Left ventricle myocardium inferior (tissue), 1 donor: ENCODE measurements at places on chromosomes 4 and X. TPM values are rescaled to one million over a fixed set of nuclear protein-coding genes. Genes with fewer than 3 reads are reported as not detected.

GRCh38 chr4:73662709-73663546, 42.7 kb upstream of the RASSF6 start:
- DNase-seq, result no peak

DNA sequence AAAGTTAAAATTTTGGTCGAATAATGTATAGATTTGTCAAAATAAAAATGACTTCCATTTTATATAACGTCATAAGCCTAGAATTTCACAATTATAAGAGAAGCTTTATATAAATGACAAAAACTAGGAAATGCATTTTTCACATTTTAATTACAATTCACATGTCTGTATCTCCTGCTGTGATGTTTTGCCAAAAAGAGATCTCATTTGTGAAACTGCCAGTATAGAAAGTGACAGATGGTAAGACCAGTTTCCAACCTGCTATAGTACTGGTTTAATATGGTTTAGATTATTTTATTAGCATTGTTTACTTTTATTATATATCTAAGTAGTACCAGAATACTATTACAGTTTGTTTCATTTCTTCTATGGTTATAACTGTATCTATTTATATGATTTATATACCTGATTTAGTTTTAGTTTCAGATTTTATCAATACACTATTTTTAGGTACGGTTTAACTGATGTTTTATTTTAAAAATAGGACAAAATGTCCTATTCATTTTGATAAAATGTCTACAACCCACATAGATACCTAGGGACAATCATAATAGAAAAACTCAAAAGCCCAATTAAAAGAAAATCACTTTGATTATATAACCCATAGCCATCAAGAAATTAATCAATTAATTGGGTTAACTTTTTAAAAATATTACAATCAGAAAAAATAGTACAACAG, 5.4 kb upstream of the CCSER1 start:
- DNase-seq, result no peak

- DNase-seq, result no peak
Observed at GRCh38 chr4:97013711-97014110, 1129.6 kb downstream of the STPG2 start.

DNA sequence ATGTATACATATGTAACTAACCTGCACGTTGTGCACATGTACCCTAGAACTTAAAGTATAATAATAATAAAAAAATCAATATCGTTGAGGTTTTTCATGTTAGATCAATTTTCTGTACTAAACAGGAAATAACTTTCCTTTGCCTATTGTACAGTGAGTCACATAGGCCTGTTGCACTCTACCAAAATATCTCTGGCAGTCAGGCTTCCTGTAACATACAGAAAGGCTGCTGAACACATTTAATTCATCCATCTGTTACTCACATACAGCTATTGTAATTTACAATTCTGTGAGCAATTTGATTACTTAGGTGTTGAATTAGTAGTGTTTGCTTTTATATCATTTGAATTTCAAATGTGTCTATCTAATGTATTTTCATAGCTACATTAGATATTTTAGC, 427.8 kb downstream of the TMA16 start:
- DNase-seq, result no peak

Gene IL2
- total RNA-seq, result not detected

DNA sequence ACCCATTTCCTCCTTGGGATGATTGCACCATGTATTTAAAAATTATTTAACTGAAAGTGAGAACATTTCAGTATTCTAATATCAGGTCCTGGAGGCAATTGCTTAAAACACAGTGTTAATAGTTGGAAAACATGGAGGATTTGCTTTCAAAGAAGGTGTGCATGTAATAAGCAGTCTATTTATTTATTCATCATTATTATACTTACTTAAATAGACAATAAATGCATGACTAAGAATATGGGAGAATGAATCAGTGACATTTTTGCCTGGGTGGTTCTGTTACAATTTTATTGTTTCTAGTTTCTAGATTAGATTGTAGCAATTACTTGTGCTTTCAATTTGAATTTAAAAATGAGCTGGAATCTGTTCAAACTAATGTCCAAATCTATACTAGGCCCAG, 145.5 kb downstream of the AREG start:
- no peak for DNase-seq

GRCh38 chr4:4825431-4825830, 34.0 kb upstream of the MSX1 start:
- no peak for DNase-seq

DNA sequence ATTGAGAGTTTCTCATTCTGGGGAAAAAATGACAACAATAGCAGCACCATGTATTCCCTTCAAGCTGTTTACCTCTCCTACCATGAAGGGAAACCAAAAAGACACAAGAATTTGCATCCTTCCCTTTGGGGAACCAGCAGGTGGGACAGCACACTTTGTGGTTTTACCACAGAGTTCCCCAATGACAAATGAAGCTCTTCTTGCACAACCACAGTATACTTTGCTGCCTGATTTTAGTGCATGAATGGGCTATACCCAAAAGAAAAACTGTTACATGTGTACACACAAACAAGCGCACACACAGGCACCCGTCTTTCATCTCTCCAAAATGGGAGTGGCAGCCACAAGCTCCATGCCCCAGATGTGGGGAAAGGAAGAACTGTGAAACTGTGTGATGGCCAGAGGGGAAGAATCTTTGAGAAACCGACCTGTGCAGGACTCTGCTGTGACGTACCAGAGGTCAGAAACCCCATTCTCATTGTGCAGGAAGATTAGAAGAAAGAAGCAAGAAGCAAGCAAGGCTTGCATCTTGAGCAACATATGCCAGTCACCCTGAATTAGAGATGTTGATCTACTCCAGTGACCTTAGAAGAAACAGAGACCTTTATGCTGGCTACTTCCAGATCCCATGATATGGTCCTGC, 2.7 kb upstream of the MAML3 start:
- no peak for DNase-seq

GRCh38 chrX:108285356-108285755, 152.9 kb downstream of the COL4A6 start:
- DNase-seq, result no peak

GRCh38 chr4:10354746-10355145, 102.5 kb downstream of the ZNF518B start:
- no peak for DNase-seq

- peak; percentile 35 for DNase-seq
Observed at GRCh38 chrX:72003811-72004750, 93.4 kb downstream of the NHSL2 start.

DNA sequence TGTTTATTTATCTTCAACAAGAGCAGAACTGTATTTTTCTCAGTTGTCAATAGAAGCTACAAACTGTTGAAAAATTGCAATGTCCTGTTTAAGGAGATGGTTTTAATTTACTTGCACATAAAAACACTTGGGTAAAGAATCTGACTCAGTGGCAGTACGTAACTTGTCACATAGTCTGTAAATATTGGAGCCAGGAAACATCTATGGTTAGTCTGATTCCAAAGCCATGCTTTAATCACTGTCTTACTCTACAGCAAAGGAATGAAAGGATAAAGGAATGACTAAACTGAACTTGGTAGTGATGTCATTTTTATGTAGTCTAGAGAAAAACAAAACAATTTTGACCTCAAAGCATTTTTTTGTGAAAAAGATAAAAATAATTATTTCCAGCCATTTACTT, 537.2 kb downstream of the STIM2 start:
- DNase-seq, result no peak
